ENCODE measurements at places on chromosomes 7 and 10.

GRCh38 chr10:80535671-80536360 is 1.9 kb upstream of the SH2D4B start:
- DNase-seq = peak; percentile 32

DNA sequence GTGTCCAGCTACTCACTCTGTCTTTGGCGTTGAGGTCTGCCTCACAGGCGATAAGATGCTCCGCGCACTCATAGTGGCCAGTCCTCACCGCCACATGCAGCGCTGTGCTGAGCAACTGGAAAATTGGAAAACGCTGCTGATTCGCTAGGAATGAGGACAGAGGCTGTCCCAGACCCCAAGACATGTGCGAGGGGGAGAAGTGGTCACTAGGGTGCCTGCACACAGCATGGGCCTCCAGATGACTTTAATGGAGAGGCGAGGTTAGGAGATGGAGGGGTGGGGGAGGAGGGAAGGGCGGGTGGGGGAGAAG is 5.2 kb downstream of the ANKRD1 start:
- DNase-seq = no peak

GRCh38 chr7:115662120-115662519 is 368.4 kb downstream of the TFEC start:
- DNase-seq = no peak

DNA sequence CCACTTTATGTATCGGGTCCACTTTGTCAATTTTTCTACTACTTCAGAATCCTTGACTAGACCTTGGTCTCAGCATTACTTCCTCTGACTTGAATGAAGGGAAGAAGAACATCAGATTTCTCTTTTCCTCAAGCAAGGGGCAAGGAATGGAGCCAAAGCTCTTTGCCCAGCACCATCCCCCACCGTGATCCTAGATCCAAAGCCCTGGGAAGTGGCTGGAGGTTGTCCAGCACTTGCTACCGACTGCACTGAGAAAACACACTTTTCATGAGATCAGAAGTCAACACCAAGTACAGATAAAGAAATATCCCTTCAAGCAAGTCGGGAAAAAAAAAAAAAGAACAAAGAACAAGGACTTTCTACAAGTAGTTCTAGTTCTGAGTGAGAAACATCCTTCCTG is 102.1 kb upstream of the DDC start:
- DNase-seq = no peak

- no peak for DNase-seq
These were observed 58.1 kb upstream of the ST8SIA6 start for GRCh38 chr10:17512341-17513001.

DNA sequence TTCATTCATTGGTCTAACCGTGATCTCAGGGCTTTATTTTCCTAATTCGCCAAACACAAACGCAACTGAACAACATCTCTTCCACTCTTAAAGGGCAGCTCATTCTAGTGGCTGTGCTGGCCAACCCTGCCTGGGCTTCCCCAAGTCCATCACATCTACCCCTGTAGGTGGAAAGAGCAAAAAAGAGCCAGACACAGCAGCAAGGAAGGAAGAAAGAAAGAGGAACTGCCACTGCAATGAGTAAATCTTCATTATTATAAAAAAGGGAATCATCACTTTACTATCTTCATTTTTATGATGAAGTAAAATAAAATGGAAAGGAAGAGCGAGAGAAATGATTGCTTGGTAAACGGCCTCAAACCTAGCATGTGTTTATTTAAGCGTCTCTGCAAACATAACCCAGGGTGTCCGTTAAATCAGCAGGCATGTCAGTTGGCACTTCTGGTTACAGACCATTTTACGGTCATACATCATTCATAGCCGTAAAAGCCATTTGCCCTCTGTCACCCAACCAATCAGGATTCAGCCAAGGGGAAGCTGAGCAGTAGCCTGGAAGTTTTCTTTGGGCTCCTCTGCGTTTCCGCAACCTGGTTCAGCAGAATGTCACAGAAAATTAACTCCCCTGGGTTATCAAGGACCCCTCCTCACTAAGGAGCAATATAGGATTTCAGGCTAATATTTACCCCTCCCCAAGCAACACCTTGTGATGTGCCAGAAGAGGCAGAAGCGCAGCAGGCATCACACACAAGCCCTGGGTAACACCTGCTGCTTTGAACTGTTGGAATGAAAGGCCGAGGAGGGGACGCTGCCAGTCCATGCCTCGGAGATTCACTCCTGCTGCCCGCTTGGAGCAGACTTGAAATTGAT is 234.0 kb downstream of the SNX10 start:
- DNase-seq = peak; percentile 87

GRCh38 chr7:55308186-55308929 is 56.8 kb upstream of the LANCL2 start:
- DNase-seq = no peak

DNA sequence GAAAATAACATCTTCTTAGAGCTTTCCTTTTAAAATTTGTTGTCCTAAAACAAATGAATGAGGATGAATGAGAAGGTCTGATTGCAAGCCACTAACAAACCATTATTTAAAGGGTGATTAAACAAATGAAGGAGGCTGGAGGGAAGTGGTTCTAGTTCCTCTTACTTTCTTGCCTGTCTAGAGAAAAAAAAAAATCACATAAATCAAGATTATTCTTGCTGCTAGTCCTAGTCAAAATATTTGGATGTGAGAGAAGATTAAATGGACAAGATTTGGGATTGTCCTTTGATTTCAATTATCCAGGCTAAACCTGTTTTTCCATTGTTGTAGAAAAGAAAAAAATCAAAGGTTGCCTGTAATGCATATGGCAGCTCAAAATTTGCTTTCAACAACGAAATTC is 3.3 kb downstream of the SKAP2 start:
- peak; percentile 57 for DNase-seq

- peak; percentile 81 for DNase-seq
These were observed 836 bp downstream of the KMT2E start for GRCh38 chr7:105014693-105015389.

DNA sequence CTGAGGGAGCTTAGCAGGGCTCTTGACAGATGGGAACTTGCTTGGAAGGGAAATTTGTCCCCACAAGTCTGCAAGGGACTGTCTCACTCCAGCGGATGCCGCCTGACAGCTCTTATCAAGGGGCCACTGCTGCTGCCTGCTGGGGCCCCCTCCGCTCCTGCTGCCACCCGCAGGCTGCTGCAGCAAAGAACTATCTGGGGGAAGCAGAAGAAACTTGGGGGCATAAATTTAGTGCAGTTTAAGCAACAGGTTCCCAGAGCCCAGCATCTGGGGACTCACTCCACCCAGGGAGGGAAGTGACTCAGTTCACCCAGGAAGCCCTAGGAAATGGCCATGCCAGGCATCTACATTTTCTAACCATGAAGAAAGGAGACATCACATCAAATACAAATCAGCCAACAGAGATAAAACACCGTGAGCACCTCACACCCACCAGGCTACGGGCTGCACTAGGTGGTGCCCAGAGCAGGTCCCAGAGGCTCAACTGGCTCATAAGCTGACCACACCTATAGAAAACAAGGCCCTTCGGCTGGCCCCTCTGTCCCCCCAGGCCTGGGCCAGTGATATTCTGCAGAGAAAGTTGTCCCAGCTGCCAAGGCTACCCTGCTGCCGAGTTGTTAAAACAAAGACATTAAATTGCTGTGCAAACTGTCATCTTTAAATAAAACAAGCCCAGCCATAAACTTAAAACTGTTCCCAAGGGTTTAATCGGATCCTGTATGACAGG is 3.7 kb downstream of the RGS10 start:
- no peak for DNase-seq

GRCh38 chr7:51324206-51324898 is 7.7 kb upstream of the COBL start:
- no peak for DNase-seq

DNA sequence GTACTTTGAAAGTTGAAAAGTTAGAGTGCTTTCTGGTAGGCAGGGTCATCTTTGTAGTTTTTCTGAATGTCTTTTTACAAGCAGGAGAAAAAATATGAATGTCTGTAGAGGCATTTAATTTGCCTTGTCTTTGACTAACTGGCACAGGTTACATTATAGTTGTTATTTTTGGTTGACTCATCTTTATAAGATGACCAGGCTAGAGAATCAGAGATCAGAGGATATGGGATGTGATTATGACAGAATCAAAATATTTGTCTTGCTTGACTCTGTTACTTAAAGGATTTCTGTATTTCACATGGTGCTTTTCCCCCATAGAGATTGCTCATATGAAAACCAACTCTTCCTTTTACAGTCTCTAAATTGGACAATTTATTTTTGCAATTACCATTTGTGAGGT is 2.4 kb downstream of the ZMYND11 start:
- DNase-seq = no peak

DNA sequence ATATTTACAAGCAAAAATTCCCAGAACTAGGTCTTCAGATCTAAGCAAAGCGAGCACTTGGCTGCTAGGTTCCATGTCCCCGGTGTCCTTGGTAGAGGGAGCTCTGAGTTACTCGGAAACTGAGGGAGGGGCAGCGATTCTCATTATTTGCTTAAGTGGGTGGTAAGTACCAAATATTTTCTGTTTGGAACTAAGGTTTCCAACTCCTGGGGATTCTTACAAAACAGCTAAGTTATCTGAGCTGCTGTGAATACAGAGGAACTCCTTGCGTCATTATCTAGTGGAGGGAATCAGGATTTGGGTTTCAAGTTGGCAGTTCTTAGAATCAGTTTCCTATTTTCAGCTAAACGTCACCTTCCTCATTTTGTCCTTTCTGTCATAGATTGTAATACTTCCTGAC is 76.8 kb upstream of the IKZF1 start:
- DNase-seq = no peak

- DNase-seq = no peak
These were observed 176.5 kb downstream of the GFRA1 start for GRCh38 chr10:116096526-116096925.

DNA sequence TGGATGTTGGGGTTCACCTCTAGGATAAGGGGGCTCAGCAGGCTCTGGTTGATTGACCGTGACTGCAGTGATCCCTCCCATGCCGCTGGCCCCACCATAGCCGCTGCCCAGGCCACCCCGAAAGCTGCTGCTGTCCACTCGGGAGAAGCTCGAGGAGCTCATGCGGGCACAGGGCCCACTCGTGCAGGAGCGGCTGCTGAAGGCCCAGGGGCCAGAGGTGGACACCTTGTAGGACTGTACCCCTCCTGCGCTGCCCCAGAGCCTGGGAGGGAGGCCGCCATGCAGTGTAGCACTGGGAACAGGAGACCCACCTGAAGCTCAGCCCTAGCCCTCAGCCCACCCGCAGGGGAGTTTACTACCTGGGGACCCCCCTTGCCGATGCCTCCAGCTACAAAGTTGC is 70.0 kb downstream of the CHRM2 start:
- DNase-seq = no peak

GRCh38 chr10:78407009-78407711 is 373.5 kb downstream of the RPS24 start:
- DNase-seq = peak; percentile 85

DNA sequence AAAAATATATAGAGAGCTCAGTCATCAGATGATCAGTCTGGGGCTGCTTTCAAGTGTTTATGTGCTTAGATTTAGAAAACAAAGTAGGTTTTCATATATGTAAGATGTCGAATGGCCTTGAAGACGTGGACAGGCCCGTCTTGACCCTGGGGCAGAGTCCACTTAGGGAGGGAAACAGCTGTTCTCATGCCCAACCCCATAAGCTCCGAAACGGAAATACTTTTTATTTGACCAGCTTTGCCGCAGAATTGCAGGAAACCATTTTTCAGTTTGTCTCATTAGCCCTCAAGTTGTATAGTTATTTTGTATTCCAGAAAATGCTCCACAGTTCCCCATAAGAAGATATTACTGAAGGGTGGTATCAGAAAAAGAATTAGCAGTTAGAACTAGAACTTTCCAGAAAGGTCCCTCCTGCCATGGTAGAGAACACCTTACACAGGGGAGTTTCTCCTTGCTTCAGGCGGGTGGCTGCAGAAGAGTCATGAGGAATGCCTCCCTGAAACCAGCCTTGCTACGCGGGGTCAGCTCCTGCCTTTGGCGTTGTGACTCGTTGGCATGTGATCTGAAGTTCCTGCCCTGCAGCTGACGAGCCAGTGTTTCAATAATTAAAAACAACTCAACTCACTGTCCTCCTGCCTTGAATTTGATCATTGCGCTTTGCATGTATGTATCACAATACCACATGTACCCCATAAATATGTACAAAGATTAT is 192.7 kb downstream of the CELF2 start:
- DNase-seq = no peak

GRCh38 chr10:5281356-5281755 is 83.4 kb upstream of the UCN3 start:
- DNase-seq = no peak

- DNase-seq = no peak
These were observed 63.1 kb downstream of the TLL2 start for GRCh38 chr10:96450529-96451207.

- DNase-seq = no peak
These were observed 26.7 kb downstream of the DMBT1 start for GRCh38 chr10:122587098-122587760.

- no peak for DNase-seq
These were observed 131.0 kb upstream of the GAD2 start for GRCh38 chr10:26085549-26085948.

- no peak for DNase-seq
These were observed 113.0 kb downstream of the CYP26A1 start for GRCh38 chr10:93186653-93187052.

DNA sequence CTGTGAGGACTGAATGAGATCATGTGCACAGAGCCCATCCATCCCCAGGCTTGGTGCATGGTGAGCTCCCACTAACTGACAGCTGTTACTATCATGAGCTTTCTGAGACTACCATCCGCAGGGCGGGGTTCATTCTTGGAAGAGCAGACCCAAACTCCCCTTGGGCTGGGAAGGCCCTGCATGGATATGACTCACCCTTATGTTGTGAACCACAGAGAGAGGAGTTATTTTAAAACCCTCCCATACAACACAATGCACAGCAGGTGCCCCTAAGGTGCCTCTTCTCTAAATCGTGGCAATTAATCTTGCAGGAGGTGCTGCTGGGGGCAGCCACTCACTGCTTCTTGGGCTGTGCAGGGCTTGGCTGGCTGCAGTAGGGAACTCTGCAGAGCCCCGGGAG is 219.1 kb downstream of the GFRA1 start:
- peak; percentile 53 for DNase-seq

DNA sequence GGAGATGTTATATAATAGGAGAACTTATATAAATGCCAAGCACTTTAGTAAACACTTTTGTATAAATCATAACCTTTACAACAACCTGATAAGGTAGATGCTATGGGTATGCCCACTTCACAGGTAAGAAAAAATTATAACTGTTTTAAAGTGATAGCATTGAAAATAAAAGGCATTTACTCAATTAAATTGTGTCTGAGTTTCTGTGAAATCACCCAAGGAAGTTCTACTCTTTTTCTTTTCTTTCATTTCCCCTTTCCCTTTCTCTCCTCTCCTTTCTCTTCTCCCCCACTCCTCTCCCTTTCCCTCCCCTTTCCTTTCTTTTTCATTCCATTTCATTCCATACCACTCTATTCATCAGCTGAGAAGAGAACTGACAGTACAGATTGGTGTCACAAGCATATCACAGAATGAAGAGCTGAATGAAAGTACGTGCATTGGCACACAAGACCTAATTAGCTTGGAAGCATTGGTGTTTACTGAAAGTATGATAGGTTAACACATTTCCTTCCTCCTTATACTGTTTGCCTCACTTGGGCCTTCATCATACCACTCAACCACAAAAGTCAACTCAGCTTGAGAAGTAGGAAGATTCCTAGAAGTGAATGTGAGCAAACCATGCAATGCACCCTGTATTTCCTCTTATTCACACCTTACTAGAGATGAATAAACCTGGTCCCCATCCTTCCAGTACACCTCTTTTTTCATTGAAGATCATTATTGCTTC is 117.9 kb upstream of the AGR3 start:
- no peak for DNase-seq

- DNase-seq = peak; percentile 43
These were observed 60.3 kb downstream of the PRR15 start for GRCh38 chr7:29623973-29624372.
